ENCODE measurements at places on chromosomes 2 and 18.

- no peak for DNase-seq
Measured at GRCh38 chr2:46470114-46470628, 9.2 kb upstream of the TMEM247 start.

GRCh38 chr2:43230951-43231827, 4.8 kb upstream of the ZFP36L2 start:
- DNase-seq, result no peak

GRCh38 chr2:170092436-170093060, 85.4 kb upstream of the MYO3B start:
- DNase-seq, result no peak

DNA sequence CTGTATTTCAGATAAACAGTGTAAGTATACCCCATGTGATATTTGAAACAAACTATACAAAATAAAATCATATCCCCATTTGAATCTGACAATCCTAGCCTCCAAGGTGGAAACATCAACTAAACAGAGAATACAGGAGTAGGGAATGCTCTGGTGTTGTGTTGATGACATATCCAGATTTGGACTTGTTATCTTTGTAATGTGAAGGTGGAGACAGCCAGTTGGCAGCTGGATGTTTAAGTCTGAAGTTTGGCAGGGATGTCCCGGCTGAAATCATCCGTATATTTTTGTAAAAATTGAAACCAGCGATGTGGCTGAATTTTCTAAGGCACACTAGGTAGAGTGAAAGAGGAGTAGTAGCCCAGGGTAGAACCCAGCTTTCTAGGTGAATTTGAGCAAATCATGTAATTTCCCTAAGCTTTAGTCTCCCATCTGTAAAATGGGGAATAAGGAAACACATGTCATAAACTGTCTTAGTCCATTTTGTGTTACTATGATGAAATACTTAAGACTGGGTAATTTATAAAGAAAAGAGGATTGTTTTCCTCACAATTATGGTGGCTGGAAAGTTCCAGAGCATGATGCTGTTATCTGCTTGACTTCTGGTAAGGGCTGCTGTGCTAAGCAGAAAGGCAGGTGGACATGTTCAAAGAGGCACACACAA, 246.6 kb upstream of the APCDD1 start:
- no peak for DNase-seq

DNA sequence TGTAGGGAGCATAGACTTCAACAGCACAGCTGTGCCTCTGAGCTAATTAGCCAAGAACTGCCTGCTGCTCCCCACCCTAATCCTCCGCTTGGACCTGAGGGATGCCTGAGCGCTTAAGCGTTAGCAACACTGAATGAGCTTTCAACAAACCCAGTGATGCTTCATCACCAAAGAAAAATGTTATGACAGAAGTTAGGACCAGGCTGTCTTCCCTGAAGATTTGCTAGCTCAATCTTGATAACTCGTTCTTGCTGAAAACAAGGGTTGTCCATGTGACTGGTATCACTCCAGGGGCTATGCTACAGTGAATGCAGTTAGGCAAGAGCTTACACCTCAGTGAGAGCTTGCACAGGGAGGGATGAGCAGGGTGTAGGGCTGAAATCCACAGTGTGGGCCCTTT, 190.7 kb upstream of the SIX2 start:
- DNase-seq, result peak; percentile 25

DNA sequence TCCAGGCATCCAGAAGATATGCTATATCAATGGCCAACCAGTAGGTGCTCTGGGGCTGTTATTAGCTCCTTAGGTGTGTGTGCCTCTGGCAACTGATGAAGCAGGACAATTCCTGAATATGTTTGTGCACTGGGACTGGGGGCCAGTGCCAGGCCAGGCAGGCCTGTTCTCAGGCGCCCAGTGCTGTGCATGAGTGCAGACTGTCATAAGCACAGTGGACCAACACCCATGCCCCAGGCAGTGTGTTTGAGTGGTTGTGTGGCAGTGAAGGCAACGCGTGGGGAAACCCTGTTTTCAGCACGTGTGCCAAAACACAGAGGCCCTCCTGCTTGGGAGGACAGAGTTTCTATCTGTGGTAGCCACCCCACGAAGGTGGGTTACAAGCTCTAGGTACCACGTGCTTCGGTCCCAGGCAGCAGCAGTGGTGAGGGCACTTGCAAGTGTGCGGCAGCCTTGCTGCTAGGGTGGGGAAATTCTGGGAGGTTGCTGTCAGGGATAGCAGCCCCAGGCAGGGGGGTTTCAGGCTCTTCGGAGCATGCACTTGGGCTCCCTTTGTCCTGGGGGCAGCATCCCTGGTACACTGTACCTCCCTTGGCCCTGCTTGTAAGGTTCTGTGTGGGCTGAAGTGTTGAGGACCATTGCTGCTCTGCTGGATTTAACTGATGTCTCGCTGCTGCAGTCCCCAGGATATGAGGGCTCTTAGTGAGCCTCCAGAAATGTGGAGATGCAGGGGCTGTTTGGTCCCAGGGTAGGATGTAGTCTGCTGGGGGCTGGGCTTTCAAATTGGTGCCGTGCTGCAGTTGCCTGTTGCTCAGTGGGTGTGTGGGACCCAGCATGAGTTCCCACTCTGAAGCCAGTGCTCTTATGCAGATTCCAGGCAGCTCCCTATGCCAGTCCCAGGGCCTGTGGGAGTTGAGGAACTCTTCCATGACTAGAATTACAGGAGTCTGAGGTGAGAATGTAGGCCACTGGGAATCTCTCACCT, 280.9 kb downstream of the RPRM start:
- no peak for DNase-seq

DNA sequence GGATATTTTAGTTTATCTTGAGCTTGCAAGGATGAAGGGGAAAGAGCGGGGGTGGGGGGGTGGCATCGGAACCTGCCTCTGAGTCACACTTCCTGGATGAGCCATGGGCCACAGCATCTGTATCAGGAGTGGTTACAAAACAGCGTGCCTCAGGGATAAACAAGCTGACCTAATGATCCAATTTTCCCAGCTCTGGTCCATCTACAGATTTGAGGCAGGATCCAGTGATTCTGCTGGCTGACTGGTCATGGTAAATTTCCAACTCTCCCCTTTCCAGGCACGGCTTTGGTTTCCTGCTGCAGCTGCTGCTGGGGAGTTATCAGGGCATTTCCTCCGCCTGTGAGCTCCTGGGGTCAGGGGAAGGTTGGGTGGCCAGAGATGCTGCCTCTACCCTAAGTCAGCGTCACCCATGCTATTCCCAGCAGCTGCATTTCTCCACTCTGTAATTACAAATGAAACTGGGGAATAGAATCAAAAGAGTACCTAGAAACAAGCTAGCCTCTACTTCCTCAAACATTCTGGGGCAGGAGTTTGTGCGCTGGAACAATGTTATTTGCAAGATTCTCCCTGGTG, 4.7 kb upstream of the HPCAL1 start:
- DNase-seq, result peak; percentile 11

DNA sequence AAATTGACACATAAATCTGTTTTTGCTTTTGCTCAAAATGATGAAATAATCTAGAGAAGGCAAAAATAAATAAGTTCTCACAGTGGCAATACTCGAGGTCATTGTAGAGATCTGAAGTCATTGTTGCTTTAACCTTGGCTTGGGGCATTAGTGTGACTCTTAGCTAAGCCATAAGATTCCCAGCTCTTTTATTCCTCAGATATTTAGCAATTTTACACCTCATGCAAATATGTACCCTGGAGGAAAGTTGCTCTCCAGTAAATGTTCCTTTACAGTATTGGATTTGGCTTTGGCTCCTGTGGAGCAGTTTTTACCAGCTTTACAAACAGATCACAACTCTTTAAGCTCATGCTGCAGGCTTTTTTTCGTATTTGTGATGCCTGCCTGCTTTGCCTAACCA, 134.2 kb upstream of the NABP1 start:
- DNase-seq, result no peak

GRCh38 chr18:35038881-35039491, 2.2 kb upstream of the MAPRE2 start:
- DNase-seq, result no peak
